Gastrocnemius medialis (tissue), 4 donors: ENCODE measurements at places on chromosomes 1 and 21. TPM values are rescaled to one million over a fixed set of nuclear protein-coding genes. Genes with fewer than 3 reads are reported as not detected.

DNA sequence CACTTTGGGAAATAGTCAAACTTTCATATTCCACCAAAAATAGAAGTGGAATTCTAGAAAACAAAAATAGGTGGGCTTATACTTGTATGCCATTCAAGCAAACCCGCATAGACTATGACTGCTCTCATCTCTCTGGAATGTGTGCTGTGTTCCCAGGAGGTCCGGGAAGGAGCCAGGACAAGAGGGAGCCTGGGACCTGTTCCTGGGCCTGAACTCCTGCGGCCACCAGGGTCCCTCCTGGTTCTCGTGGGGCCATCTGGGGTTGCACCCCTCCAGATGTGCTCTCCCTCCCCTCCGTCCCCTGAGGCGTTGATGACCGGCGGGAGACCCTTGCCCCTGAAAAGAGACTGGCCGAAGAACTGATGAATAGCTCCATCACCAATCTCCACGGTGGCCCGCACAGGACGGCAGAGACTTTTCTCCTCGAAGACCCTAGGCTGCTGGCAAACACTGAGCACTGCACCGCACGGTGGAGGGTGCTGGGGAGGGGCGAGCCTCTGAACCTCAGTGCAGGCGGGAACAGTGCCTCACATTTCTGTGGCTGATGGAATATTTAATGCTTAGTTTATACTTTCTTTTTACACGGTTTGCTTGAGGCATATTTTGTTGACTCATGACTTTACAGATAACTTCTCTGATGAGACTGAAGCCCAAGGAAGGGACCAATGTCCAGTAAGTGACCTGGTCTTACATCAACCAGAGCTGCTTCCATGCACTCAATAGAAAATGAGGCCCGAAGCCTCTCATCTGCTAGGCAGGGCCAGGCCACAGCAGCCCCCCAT lies 9.6 kb upstream of the ADARB1 start:
- no peak for DNase-seq

DNA sequence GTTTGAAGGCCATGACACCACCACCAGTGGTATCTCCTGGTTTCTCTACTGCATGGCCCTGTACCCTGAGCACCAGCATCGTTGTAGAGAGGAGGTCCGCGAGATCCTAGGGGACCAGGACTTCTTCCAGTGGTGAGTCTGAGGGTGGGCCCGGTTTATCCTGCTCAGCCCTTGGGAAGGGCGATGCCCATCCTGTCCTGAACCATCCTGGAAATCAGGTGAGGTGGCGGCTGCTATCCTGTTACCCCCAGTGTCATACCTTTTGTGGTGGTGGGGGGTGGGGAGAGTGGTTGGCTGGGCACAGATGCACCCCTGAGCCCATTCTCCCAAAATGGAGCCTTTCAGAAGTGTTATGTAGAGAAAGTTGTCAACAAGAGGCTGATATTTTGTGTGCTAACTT lies 16.3 kb downstream of the CYP4B1 start:
- DNase-seq, result no peak

- no peak for DNase-seq
Measured at GRCh38 chr1:201304126-201304525, 20.8 kb downstream of the PKP1 start.

GRCh38 chr21:42555756-42556438 lies 42.2 kb downstream of the SLC37A1 start:
- DNase-seq, result no peak

GRCh38 chr1:212557739-212558692 lies 50.5 kb upstream of the ATF3 start:
- peak; percentile 30 for DNase-seq

GRCh38 chr1:93701629-93702028 lies 20.0 kb upstream of the BCAR3 start:
- DNase-seq, result peak; percentile 80

DNA sequence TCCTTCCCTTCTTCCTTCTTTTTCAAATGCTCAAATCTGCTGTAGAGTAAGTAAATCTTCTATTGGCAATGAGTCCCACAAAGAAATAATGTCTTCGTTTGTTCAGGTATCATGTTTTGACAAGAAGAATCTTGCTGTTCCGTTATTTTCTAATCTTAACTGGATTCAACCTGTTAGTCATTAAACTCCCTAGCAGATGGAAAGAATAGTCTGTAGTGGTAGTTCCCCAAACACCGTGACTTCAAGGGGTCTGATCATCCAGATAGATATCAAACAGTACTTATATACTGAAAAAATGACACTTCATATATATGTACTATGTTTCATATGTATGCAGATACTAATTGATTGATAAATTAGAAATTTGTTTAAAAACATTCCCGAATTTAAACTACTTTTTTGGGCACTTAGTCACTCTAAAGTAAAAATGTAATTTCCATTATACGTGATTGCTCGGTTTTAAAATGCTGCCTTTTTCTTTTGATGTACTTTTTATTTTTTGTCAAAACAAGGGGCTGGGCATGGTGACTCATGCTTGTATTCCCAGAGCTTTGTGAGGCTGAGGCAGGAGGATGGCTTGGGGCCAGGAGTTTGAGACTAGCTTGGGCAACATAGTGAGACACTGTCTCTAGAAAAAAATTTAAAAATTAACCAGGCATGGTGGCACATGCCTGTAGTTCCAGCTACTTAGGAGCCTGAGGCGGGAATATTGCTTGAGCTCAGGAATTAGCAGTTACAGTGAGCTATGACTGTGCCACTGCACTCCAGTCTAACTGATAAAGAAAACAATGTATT lies 335.7 kb upstream of the SNX7 start:
- peak; percentile 30 for DNase-seq

- DNase-seq, result no peak
Measured at GRCh38 chr1:2286923-2287322, 58.8 kb downstream of the SKI start.

GRCh38 chr1:204478172-204478899 lies 16.3 kb downstream of the PIK3C2B start:
- DNase-seq, result no peak

- no peak for DNase-seq
Measured at GRCh38 chr1:46761740-46762139, 37.1 kb upstream of the CYP4B1 start.

DNA sequence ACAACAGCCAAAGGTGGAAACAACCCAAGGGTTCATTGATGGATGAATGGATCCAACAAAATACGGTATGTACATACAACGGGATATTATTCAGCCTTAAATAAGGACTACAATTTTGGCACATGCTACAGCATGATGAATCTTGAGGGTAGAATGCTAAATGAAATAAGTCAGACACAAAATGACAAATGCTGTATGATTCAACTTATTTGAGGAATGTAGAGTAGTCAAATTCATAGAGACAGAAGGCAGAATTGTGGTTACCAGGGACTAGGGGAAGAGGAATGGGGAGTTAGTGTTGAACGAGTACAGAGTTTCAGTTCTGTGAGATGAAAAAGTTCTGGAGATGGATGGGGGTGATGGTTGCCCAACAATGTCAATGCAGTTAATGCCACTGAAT lies 118.0 kb upstream of the PAXBP1 start:
- no peak for DNase-seq

DNA sequence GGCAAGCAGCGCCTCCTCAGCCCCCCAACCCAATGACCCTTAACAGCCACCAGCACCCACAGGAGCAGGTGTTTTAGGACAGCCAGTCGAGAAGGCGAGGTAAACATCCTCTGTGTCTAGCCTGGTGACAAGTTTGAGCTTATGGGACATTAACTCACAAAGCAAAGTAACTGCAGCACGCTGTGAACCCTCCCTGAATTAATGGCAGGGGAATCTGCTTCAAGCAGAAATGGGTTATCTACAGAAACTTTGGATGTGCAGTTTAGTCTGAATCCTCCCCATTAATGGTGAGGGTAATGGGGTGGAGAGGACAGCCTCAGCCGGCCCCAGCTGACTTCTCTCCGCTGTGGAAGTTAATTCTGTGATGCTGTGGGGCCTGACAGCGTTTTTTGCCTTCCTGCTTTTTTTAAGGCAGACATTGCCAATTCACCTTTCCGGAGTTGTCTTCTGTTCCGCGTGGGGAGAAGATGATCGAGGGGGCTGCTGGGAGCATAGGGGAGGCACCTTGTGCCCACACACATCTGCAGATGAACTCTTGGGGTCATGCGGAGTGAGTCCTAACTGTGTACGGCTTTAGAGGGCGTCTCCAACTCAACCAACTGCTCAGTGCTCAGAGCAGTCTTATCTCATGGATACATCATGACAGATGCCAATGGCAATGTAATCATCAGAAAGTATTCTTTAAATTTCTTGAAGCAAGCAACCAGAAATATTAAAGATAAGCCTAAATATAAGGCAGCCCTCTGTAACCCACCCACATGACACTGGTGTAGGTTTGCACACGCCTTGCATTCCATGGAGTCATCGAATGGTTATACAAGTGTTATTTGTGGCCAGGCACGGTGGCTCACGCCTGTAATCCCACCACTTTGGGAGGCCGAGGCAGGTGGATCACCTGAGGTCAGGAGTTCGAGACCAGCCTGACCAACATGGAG lies 41.0 kb downstream of the POFUT2 start:
- no peak for DNase-seq

GRCh38 chr1:172497230-172497629 lies 35.7 kb upstream of the SUCO start:
- DNase-seq, result no peak

GRCh38 chr1:16043950-16044349 lies 368 bp downstream of the CLCNKB start:
- DNase-seq, result no peak

- peak; percentile 93 for DNase-seq
Measured at GRCh38 chr1:231410036-231410612, 12.0 kb downstream of the EGLN1 start.

DNA sequence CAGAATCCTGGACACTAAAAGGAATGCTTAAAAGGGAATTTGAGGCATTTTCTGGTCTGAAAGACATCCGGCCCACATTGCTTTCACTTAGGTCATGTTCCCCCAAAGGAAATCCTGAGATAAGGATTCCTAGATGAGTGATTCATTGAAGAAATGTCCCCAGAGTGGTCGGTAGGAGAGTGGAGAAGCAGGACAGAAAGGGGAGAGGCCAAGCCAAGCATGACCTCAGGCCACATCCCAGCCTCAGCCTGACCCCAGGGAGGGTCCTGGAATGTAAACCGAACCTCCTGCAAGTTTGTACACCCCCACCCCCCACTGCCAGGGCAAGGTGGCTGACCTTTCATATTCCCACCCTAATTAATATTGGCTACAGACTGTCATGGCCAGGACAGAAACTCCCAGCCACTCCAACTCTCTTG lies 16.6 kb downstream of the HIVEP3 start:
- DNase-seq, result no peak

DNA sequence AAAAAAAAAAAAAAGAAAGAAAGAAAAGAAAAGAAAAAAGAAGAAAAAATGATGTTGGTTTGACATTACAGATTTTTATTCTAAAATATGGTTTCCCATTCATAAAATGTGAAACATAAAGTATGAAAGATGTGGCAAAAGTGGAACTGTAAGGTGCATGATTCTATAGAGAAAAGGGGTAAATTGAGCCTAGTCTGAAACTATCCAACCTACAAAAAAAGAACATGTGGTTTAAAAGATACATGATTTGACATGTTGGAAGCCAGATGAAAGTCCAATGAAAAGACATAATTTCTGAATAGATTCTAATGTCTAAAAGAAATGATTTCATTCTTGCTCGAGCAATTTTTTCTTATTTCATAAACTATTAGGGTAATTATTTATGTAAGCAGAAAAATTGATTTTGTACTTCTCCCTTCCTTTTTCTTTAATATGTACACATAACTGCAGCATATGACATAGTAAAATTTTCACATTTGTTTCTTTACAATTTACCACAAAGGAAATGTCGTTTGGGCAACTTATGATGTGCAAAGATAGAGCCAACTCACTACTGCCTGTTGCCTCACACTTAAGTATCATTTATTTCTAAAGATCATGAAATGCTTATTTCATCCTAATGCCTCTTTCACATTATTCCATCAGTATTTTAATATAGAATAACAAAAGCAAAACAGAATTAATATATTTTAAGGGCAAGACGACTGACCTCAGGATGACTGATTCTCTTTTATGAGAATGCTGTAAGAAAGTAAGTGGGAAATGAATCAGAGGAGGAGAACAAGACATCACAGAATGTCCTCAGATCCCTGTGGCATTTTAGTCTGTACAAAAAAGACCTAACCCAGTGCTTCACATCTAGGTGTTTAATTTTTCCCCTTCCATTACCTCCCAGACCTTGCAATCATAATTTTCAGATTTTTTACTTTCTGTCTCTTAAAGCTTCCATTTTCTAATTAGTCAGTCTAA lies 165.8 kb upstream of the HMCN1 start:
- DNase-seq, result no peak

DNA sequence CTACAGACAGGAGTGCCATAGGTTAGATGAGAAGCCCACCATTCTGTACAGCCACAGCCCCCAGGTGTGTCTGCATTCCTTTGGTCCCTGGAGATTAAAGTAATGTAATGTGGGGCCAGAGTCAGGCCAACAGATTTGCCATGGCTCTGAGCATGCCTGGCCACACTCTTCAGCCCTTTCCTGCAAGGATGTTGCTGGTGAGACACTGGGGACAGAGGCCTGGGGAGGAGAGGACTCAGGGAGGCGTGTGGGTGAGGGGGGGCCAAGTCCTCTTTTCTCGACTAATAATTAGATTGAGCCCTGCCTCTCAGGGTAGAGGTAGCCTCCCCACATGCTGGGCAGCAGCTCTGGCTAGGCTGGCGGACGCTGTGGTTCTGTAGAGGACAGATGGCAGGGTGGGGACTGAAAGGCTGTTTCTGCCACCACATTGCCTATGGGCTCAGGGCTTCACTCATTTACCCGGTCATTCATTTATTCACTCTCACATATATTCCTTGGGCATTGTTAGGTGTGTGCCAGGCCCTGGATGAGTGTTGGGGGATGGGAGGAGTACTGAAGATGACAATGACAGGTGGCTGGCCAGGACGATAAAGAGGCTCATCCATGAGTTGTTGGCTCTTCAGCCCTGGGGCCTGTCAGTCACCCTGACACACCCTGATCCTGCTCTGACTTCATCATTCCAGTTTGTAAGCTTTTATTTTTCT lies 7.1 kb upstream of the PRCC start:
- DNase-seq, result peak; percentile 64

DNA sequence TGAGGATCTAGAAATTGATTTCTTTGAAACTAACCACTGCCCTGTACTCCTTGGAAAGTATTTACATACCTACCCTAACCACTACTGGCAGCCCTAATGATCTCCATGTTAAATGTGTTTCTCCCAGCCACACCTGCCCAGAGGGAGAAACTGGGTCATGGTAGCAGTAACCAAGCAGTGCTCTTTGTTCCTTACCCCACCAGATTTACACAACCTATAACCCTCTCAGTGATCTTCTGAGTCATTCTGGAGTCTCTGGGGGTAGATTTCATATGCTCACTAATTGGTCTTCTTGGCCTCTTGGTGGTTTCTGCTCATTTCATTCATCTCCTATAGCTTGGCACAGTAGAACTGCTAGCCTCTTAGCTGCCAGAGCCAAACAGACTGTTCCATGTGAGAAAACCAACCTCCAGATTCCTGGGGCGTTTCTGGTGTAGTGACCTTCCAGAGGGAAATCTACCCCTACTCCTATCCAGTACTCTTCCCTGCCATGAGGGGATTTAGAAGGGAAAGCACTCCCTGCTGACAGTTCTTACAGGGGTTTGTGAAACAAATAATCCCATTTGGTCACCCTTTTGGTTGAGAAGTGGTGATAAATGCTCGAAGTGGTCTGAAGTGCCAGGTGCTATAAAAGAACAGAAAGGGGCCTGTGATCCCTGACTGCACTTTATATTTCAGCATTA lies 36.2 kb upstream of the LRIG2 start:
- DNase-seq, result no peak

The GADD45A gene
- 188 TPM for total RNA-seq

The TFF2 gene
- not detected for total RNA-seq

The ACTL8 gene
- total RNA-seq, result not detected

The DENND2D gene
- 0.84 TPM for total RNA-seq

The NR5A2 gene
- 1.9 TPM for total RNA-seq

The SYNC gene
- total RNA-seq, result 162 TPM

The ELAVL4 gene
- total RNA-seq, result not detected

The TRIM45 gene
- total RNA-seq, result 3.7 TPM

The KIF2C gene
- total RNA-seq, result 0.46 TPM
